ENCODE measurements at places on chromosomes 2 and 18.

- DNase-seq, result no peak
Measured at GRCh38 chr2:16389611-16390010, 276.0 kb downstream of the CYRIA start.

DNA sequence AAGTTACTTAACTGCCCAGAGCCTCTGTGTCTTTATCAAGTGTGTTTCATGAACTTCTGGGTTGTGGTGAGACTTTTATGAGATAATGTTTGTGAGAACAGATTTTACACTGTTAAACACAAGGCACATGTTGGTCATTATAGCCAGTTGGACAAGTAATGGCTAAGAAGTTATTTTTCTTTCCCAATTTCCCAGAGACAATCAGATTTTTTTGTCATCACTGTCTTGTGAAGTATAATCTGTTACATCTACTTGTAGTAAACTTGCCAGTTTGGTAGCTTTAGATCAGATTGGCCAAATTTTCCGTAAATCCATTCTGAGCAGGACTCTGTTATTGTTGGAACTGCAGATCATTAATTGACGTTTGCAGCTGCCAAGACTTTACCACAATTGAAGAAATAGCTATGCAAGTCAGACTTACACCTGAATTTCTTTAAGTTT is 838.8 kb downstream of the SLC4A3 start:
- no peak for DNase-seq

GRCh38 chr2:119934319-119934718 is 78.6 kb upstream of the EPB41L5 start:
- no peak for DNase-seq

DNA sequence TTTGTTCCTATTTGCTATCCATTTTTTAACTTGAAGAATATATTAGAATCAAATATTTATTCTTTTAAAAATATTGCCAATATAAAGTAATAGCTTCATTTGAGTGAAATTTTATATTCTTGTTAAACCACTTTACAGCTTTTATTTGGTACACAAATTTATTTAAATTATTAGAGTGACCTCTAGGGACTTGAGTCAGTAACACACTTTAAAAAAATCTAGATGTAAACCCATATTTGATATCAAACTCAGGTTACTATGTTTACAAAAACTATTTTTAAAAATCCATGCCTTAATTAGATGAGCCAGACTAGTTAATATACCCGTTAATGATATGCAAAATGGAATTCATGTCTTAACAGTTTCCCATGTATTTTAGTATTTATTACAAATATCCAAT is 134.6 kb downstream of the MAP4K4 start:
- DNase-seq, result no peak

- DNase-seq, result no peak
Measured at GRCh38 chr2:126895336-126895735, 3.4 kb upstream of the TEX51 start.

GRCh38 chr2:112055730-112056625 is 909 bp downstream of the TMEM87B start:
- DNase-seq, result no peak

GRCh38 chr2:38771632-38772031 is 6.4 kb upstream of the GEMIN6 start:
- no peak for DNase-seq

DNA sequence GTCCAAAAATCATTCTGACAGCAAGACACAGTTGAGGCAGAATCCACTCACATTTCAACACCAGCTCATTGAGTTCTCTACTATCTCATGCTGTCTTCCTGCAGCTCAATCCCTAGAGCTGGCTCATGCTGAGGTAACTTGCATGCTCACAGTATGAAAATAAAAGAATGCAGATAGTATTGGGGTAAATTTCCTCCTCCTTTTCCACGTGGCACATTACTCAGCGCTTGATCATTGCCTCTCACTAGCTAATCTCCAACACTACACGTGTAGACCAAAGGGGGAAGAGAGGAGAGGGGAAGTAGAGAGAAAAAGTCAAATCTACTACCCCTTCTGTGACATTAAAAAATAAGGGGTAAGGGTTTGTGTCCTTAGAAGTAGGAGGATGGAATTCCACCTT is 300.6 kb downstream of the AFF3 start:
- DNase-seq, result no peak

GRCh38 chr2:7513834-7514233 is 596.6 kb downstream of the RNF144A start:
- DNase-seq, result no peak

DNA sequence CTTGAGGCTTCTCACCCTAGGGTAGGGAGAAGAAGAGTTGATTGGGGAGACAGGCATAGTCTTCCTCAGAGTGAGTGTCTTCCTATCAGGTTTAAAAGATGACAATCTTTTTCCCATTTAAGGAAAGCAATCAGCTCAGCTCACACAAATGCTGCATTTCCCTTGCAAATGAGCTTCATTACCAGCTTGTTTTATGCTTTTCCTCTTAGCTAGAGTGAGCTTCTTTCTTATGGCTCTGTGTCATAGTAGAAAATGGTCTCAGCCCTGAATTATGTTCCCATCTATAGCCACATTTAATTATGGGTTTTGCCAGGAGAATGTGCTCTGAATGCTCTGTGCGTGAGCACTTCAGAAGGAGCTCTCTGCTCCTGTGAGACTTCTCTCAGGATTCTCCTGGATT is 112.8 kb upstream of the NCK2 start:
- DNase-seq, result no peak

- no peak for DNase-seq
Measured at GRCh38 chr2:123502931-123503330, 522.2 kb upstream of the CNTNAP5 start.

GRCh38 chr2:54598347-54599325 is 124.8 kb upstream of the EML6 start:
- DNase-seq, result no peak

- DNase-seq, result no peak
Measured at GRCh38 chr2:227447606-227448005, 24.4 kb upstream of the AGFG1 start.

- no peak for DNase-seq
Measured at GRCh38 chr2:2940061-2940460, 437.6 kb downstream of the EIPR1 start.

- no peak for DNase-seq
Measured at GRCh38 chr2:64142741-64143168, 1.5 kb downstream of the PELI1 start.

GRCh38 chr2:200943527-200944105 is 19.8 kb downstream of the ORC2 start:
- DNase-seq, result no peak

GRCh38 chr18:45335282-45336043 is 279.8 kb upstream of the SLC14A2 start:
- no peak for DNase-seq

DNA sequence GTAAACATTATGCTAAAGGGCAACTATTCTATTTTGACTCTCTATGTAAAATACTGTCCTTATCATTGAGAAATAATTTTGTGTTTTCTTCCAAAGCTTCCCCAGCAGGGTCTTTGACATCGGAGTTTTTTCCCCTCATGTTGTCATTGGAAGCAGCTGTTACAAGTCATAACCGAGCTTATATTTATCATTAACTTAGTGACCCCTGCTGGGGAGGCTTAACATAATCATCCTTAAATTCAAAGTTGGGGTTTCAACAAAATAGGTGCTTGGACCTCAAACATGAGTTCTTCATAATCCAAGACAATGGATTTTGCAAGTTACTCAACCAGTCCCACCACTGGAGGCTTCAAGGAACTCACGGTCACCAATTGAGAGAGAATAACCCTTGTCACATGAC is 330.9 kb downstream of the DCC start:
- no peak for DNase-seq

DNA sequence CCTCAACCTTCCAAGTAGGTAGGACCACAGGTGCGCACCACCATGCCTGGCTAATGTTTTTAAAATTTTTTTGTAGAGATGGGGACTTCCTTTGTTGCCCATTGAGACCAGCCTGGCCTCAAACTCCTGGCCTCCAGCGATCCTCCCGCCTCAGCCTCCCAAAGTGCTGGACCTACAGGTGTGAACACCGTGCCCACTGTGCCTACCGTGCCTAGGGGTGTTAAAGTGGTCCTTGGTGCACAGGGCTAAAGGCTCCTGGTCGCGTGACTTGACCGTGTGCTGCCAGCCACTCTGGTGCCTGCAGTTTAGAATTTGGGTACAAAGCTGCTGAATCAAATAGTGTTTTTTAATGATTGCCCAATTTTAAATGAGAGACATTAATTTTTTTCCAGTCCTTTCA is 51.0 kb upstream of the KCNG2 start:
- DNase-seq, result no peak

- DNase-seq, result no peak
Measured at GRCh38 chr2:64052463-64053241, 33.4 kb upstream of the VPS54 start.

- no peak for DNase-seq
Measured at GRCh38 chr18:25805939-25806338, 284.5 kb downstream of the SS18 start.

DNA sequence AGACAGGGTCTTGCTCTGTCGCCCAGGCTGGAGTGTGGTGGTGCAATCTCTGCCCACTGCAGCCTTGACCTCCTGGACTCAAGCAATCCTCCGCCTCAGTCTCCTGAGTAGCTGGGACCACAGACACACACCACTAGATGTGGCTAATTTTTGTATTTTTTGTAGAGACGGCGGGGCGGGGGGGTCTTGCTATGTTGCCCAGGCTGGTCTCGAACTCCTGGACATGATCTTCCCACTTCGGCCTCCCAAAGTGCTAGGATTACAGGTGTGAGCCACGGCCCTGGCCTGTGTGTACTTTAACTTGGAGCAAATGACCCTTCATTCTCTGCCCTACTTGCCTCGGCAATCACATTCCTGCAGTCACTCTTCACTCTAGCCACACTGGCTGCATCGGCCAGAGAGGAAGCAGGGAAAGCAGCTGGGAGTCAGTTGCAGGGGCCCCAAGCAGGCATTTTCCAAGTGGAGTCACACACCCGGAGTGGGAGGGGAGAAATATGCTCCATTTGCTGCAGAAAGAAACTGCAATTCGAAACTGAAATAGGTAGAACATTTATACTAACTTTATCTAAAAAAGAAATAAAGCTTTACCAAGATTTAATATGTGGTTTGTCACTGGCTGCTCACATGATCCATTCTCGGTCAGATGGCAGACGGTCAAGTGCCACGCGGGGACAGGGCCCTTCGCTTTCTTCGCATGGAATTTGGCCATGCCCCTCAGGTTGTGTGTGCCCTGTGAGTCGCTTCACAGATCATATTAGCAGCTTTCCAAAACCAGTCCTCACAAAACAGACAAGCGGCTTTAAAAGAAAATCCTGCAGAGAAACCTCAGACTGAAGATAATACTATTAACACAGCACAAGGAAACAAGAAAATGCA is 37.1 kb downstream of the FAM161A start:
- no peak for DNase-seq

DNA sequence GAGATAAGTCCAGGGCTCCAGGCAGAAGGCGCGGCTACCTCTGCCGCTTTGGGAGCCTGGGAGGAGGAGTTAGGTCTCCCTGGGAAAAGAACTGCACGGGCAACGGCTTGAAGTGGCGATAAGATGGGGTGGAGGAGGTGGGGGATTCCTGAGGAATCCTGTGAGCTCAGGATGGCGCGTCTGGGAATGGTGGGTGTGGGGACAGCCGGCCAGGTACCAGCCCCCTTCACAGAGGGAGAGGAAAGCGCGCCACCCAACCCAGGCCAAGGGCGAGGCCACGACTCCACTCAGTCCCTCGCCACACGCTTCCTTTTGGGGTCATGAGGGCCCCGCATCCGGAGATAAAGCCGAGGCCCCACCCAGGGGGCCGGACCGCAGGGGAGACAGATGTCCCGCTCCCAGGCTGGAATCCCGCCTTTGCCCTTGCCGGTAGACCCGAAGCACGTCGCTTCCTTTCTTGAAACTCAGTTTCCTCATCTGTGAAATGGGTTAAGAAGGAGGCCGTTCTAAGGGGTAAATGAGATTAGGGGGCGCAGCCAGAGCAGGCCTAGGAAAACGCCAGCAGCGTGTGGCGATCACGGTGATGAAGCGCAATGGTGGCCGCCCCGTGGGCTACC is 1.7 kb upstream of the CTDSP1 start:
- no peak for DNase-seq

GRCh38 chr2:124835331-124835730 is 810.2 kb downstream of the CNTNAP5 start:
- no peak for DNase-seq

DNA sequence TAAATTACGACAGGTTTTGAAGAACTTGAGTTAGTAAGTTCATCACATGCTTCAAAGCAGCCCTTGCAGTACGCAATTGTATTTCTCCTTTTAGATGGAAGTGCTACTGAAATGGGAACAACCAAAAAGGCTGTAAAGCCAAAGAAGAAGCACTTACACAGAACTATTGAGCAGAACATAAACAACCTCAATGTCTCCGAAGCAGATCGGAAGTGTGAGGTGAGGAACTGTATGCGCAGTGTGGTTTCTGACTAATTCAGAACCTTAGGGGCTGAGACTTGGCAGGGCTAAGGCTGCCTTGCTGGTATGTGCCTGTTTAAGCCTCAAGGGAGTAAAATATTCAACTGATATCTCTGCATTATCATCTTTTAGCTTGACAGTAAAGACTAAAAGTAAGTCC is 8.4 kb downstream of the NCAPH start:
- no peak for DNase-seq

- no peak for DNase-seq
Measured at GRCh38 chr2:74658516-74658915, 4.5 kb downstream of the SEMA4F start.

- DNase-seq, result no peak
Measured at GRCh38 chr2:202780514-202781021, 91.0 kb downstream of the ICA1L start.

GRCh38 chr2:167475791-167476190 is 587.5 kb downstream of the XIRP2 start:
- DNase-seq, result no peak

GRCh38 chr2:195392446-195393336 is 264.3 kb upstream of the SLC39A10 start:
- no peak for DNase-seq

GRCh38 chr2:142423603-142424002 is 292.8 kb upstream of the LRP1B start:
- DNase-seq, result no peak

GRCh38 chr18:73679941-73680712 is 467.5 kb downstream of the FBXO15 start:
- no peak for DNase-seq

- no peak for DNase-seq
Measured at GRCh38 chr2:157180359-157180758, 77.1 kb upstream of the GALNT5 start.

- no peak for DNase-seq
Measured at GRCh38 chr18:7164323-7165004, 46.9 kb upstream of the LAMA1 start.

DNA sequence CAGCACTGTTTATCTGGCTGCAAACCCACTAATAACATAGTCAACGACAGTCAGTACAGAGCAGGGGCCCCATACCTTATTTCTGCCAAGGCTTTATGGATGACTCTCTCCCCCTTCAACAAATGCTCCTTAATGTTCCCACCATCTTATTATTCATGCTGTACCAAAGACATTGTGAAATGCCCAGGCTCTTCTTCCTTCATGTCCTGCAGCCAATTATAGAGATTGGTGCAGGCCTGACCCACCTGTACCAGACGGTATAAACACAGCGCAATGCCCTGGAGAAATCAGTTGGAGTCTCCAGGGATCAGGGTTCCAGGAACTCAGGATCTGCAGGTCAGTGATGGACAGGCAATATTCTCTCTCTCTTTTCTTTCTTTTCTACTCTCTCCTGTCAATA is at the start of gene IL1F10:
IL1F10 (plus strand) TSS at position 290 of the 400 bp plus-strand sequence. CDS start 4,769 bp downstream, outside the sequence.
- DNase-seq, result no peak

All from substantia nigra (tissue), 51 donors.